Stimulated activated CD4-positive, alpha-beta T cell treated with anti-CD3 and anti-CD28 coated beads, TNF-alpha, amount 100 ng/mL, for 1 hour (primary cell): ENCODE measurements at places on chromosomes 6 and 20.

DNA sequence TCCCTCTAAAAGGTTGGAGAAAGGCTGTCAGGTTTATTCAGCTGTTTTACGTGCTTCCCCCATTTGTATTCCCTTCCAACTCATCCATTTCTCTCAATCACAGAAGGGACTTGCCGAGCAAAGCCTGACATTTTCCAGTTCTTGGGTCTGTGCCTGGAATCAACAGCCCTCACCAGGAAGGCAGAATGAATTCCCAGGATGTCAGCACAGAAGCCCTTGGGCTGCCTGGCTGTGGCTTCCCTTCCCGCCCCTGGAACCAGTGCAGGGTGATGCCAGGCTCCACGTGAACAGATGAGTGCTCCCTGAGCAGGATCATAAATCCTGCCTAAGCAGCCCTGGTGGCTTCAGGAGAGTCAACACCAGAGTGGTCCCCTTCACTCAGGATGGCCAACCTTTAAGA, 86.1 kb upstream of the CD83 start:
- no peak for DNase-seq

DNA sequence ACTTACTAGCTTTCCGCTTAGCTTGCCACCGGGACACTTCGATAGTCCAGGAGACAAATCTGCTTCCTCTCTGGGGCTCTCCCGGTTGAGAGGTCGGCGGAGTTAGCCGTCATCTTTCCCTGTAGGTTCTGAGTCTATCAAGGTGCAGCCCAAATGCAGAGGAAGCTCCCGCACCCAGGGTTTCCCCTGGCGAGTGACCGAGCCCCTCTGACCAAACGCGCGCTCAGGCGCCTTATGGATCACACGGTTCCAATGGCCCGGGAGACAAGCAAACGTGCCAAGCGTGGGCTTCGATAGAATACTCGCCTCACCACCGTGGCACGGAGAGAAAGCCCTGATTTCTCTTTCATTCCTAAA, 15.8 kb upstream of the FOXC1 start:
- no peak for DNase-seq

DNA sequence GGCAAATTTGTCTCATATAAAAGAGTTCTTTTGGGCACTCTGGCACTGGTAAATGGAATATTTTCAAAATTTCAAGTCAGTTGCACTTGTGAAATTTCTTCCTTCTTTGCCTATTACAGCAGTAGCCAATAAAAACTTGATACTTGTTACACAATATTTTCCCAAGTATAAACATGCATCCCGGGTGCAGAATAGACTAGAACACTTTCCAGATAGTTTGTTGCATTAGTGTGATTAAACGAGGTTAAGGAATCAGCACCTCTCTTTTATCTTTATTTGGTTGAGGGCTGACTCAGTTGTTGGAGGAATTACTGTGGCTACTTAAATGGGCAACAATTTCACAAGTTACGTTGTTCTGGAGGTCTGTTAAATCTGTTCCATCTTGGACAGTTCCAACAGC, 467.5 kb downstream of the CDKAL1 start:
- no peak for DNase-seq

GRCh38 chr6:152863618-152864326, 113.2 kb downstream of the VIP start:
- DNase-seq: peak; percentile 24

DNA sequence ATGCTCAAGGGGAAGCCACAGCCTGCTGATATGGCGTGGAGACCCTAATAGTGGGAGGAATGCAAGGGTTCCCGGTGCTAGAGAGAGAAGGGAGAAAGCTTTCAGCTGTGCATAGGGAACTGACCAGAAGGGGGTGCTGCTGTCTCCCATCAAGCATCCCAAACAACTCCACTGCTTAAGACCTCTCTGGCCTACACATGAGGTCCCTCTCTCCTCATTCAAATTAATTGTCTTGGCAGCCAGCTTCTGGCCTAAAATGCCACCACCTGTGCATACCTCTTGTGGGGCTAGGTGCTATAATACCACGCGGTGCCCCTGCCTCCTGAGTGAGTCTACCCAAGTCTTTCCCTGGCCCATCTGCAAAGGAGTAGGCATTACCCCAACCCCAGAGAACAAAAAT, 14.5 kb downstream of the ADISSP start:
- DNase-seq: no peak

DNA sequence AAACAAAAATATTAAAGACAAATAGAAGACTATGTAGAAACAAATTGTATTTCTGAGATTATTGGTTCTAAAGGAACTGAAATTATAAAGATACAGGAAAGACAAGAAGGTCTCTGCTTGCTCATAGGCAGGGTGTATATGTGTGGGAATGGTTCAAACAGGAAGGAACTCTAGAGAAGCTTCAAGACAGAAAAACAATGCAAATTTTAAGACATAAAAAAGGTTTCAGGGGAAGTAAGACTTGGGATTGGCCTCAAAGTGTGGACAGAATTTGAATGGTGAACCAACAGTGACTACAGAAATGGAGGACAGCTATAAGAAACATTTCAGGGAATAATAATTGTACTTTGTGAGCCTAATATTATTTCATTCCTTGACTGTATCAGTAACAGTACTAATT, 50.3 kb downstream of the OR2B2 start:
- DNase-seq: no peak

GRCh38 chr6:6986344-6986743, 121.4 kb upstream of the RREB1 start:
- DNase-seq: no peak

DNA sequence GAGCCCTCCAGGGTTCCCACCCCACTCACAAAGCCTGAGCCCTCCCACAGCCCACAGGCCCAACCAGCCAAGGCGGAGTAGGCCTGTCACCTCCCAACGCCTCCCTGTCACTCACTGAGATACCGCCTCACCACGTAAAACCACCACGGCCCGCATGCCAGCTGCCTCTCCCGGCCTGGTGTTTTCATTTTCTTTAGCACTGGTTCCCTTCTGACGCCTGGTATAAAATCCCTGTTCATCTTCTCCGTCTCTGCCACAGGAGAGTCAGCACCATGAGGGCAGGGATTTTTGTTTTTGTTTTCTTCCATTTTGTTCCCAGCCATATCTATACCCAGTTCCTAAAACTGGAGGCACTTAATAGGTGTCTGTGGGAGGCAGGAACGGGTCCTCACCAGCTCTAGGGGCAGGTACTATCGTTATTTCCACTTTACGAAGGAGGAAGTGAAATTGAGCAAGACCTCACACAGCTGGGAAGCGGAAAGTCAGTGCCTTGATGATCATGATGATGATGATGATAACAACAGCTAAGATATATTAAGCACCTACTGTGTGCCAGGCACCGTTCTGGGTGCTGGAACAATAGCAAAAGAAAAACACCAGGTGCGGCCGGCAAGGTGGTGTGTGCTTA, 58.6 kb downstream of the SNAI1 start:
- no peak for DNase-seq

GRCh38 chr6:127119102-127120022, 891 bp downstream of the RSPO3 start:
- DNase-seq: no peak

GRCh38 chr6:13920552-13920951, 4.2 kb upstream of the RNF182 start:
- DNase-seq: no peak

DNA sequence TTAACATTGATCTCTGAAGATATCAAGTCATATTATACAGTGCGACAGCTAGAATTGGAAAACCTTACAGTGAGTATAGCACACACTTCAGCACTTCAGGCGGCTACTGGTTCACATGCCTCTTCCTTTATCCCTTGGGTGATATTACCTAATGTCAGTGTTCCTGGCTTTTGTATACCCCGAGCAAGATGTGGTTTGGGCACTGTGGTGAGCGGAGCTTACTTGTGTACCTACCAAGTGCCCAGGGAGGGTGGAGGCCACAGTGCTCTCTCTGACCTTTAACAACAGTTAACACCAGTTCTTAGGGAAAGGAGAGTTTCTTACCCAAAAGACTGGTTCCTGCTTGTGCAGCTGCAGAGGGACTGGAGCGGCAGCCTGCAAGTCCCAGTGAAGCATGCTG, 64.4 kb downstream of the PTPN1 start:
- no peak for DNase-seq

GRCh38 chr20:5643936-5644335, 106.3 kb upstream of the SHLD1 start:
- no peak for DNase-seq

DNA sequence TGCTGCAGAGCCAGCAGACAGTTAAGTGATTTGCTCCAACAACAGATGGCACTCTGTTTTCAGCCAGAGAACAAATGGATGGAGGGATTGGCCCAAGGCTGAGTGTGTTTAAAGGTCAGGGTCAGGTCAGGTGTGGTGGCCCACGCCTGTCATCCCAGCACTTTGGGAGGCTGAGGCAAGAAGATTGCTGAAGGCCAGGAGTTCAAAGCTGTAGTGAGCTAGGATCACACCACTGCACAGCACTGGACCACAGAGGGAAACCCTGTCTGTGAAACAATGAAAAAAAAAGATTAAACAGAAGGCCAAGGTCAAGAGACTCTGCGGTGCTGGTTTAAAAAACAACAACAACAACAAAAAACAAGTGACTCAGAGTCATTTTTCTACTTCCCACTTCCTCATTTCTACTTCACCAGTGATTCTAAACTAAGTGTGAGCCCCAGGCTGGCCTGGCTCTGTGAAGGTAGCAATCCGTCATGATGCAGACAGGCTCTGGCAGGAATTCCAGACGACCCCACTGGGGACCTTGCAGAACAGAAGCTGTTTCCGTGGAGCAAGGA, 42.5 kb upstream of the ARMC2 start:
- no peak for DNase-seq

GRCh38 chr6:31767096-31767645, 4.7 kb downstream of the SAPCD1 start:
- DNase-seq: no peak

GRCh38 chr20:2610326-2610725, 42.1 kb upstream of the NOP56 start:
- DNase-seq: no peak

- no peak for DNase-seq
Observed at GRCh38 chr20:51470907-51471411, 71.6 kb downstream of the NFATC2 start.

GRCh38 chr6:36685926-36686667, 7.6 kb downstream of the CDKN1A start:
- DNase-seq: no peak

GRCh38 chr6:19289457-19289856, 547.7 kb upstream of the ID4 start:
- no peak for DNase-seq

GRCh38 chr20:15378151-15378550, 1040.7 kb upstream of the FLRT3 start:
- DNase-seq: no peak

GRCh38 chr20:41308290-41308711, 9.2 kb downstream of the ZHX3 start:
- DNase-seq: no peak
